ENCODE measurements at places on chromosomes 2 and 18.

DNA sequence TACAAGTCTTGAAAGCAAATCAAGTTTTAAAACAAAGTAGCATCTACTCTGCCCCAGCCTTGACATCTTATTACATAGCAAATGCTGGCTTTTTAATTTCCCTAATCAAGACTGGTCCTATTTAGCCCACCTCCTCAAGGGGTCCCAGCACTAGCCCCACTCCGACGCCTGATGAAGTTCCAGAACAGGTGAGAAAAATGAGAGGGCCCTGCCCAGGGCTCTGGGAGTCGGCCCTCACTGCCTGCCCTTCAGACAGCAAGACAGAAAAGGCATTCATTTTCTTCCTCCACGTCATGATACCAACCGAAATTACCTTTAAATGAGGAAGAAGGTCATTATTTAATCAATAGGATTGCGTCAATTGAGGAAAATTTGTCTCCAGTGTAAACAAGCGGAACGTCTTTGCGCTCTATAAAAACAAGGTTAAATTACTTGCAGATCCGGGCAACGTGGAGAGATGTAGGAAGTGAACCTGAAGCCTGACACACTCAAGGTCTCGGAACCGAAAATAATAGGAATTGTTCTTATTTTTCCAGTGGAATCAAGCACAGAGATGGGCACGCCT lies 170.6 kb upstream of the PKDCC start:
- no peak for DNase-seq

GRCh38 chr18:78716022-78716421 lies 263.6 kb upstream of the SALL3 start:
- DNase-seq: no peak

- no peak for DNase-seq
Observed at GRCh38 chr2:30254685-30255001, 23.3 kb downstream of the LBH start.

DNA sequence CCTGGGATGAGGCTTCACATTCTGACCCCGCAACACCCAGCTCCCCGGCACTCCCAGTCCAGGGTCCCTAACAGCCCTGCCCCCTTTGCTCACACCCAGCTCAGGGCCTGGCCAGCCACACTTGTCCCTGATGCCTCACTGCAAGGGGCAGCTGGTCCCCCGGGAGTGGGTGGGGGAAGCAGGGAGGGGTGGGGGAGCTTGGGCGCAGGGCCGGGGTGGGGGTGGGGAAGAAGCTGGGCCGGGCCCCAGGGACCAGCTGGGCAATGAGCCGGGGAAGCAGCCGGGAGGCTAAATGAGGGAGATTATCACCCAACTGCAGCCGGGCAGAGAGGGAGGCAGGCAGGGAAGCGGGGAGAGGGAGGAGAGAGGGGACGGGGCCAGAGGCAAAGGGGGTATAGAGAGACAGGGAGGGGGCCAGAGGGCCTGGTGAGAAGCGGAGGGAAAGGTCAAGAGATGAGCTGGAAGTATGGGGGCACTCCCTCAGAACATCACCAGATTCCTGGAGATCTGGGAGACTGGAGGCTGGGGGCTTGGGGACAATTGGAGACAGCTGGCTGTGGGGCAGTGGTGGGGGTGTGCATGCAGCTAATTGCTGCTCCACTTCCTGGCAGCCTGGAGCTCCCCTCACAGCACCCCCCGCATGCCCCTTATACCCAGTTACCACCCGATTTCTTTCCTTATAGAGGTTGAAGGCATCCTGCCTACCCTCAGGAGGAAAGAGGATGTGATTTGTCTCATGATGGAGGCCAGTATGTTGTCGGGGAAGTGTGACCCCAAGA lies 2.5 kb upstream of the ASIC4 start:
- DNase-seq: no peak

- DNase-seq: no peak
Observed at GRCh38 chr2:197327472-197328098, 17.0 kb upstream of the ANKRD44 start.

DNA sequence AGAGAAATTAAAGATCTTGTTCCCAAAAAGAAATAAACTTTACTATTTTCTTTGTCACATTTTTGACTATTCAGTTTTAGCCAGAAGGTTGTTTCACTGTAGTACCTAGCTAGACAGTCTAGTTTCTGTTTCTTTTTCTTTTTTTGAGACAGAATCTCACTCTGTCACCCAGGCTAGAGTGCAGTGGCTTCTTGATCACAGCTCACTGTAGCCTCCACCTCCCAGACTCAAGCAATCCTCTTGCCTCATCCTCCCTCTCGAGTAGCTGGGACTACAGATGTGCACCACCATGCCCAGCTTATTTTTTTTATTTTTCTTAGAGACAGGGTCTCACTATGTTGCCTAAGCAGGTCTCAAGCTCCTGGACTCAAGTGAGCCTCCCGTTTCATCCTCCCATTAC lies 2.2 kb downstream of the RBM45 start:
- DNase-seq: no peak

DNA sequence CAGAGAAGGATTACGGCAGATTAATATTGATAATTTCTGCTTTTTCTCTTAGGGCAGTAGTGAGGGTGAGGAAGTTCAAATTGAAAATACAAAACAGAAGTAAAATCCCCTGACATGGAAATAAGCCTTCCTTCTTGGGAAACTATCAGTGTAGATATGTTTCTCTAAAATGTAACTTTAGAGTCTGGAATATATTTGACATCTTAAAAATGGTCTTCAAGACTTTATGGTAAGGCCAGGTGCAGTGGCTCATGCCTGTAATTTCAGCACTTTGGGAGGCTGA lies 33.0 kb downstream of the INPP5D start:
- no peak for DNase-seq

DNA sequence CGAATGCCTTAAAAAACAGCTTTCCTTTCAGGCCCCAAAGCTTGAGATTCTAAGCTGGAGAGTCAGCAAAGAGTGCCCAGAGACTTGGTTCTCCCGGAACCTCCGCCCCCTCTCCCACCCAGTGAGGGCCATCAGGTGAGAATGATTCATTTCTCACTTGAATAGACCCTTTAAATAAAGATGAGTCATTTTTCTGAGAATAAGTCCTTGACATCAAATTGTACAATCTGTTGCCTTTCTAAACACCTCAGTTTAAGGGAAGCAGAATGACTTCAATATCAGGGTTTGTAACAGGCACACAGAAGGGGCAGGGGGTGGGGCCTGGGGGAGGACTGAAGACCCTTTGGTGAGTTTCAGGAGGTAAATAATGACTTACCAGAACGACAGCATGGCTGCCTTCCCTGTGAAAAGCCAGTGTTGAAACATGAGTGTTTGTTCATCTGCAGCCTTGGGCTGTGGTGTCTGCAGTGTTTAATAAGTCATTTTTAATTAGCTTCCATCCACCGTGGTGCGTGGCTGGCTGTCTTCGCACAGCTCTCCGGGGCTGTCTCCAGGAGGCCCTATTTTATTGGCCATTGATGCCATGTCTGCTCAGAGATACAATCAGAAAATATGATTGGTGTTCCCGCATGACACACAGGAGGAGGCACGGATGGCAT lies 134.9 kb upstream of the ZNF236 start:
- DNase-seq: no peak

Data from stimulated activated CD8-positive, alpha-beta memory T cell treated with anti-CD3 and anti-CD28 coated beads, Interleukin-15, amount 100 ng/mL, for 4 hours (primary cell).